ENCODE measurements at places on chromosomes 12 and 14. TPM values are rescaled to one million over a fixed set of nuclear protein-coding genes. Genes with fewer than 3 reads are reported as not detected.

GRCh38 chr14:72535485-72535884 lies 358.4 kb downstream of the DPF3 start:
- no peak for DNase-seq

DNA sequence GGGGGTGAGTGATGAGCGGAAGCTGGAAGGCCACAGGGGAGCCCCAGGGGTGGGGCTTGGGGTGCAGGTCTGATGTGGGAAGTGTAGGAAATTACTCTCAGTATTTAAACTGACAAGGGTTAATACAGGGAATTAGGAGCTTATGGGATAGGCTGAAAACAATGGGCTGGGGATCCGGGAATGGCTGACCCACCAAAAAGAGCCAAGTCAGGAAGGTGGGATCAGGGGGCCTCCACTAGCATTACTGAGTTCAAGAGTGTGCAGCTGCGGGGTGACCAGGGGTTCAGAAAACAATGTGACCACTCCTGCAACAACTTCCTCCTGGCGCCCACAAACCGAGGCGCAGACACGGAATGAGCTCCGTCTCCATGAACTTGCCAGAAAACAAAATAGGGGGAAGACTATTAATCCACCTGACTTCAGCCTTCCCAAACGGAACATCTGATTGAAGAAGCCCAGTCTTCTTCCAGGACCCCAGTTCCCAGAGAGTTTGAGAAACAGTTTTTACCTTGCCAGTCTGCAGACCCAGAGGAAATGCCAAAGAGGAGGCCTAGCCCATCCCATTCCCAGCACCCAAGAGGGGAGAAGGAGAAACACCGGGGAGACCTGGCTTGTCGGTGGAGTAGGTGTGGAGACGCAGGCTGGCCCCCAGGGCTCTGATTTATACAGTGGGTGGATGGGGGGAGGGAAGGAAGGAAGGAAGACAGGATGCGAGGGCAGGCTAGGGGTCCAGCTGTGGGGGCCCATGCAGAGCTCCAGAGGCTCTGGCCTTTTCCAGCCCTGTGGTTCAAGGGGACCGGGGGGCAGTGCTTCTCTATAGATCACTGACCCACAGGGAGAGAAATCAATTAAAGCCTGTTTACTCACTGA lies 16.5 kb upstream of the YY1 start:
- no peak for DNase-seq

SLC22A17 gene
- 1.2 TPM for total RNA-seq

DNA sequence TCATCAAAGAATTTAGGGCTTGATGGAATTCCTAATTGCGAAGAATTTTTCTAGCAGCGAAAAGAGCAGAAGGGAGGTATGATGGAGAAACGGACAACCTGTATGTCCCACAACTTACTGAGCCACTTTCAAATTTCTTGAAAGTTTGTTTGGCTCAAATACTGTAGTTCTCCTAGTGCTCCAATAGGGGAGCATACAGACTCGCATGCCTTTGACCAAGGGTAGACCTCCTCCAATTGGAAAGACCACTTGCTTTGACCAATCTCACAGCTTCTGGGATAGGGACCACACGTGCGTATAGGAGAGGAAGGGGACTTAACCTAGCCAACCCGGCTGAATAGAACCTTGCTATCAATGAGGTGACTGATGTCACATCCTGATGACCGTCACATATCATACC lies 28.6 kb downstream of the SLC35F4 start:
- DNase-seq: no peak

DNA sequence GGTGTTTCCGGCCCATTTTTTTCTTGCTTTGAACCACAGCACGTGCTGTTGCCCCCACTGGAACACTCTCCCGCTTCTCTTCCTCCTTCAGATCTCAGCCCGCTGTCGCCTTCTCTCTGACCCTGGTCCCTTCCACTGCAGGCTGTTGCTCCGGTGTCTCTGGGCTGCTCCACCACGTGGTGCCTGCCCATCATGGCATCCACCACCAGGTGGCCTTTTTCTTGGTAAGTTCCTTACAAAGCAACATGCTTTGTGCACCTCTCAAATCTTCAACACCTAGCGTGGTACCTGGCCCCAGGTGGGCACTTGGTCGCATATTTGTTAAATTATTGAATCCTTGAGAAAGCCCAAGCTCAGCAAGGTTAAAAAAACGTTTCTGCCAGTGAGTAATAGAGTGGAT lies 19.1 kb downstream of the TUNAR start:
- peak; percentile 14 for DNase-seq

PAPLN gene
- total RNA-seq: 21.4 TPM

DNA sequence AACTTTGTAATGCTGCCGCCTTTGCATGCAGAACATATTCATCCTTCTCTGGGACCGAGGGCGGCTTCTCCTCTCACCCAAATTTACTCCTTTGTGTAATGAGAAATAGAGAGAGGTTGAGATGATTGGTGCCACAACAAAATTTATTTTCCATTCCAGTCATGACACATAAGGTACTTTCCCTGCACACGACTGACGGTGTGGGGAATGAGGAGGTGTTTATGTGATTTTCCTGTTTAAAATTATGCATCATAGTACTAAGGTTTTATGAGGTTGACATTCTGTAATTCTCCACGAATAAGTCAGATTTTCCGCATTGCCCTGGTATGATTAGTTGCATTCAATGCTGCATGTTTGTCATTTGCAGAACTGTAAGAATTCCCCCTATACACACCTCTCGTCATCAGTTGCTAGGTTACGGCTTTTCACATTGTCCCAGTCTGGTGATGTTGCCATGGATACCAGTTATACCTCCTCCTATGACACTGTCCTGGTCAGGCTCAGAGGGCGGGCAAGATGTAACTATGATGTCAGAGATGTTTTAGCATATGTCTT lies 23.1 kb downstream of the BICDL1 start:
- DNase-seq: peak; percentile 37

GRCh38 chr14:92945959-92946846 lies 23.3 kb downstream of the CHGA start:
- peak; percentile 81 for DNase-seq

RGS6 gene
- total RNA-seq: not detected

BIN2 gene
- total RNA-seq: not detected

DNA sequence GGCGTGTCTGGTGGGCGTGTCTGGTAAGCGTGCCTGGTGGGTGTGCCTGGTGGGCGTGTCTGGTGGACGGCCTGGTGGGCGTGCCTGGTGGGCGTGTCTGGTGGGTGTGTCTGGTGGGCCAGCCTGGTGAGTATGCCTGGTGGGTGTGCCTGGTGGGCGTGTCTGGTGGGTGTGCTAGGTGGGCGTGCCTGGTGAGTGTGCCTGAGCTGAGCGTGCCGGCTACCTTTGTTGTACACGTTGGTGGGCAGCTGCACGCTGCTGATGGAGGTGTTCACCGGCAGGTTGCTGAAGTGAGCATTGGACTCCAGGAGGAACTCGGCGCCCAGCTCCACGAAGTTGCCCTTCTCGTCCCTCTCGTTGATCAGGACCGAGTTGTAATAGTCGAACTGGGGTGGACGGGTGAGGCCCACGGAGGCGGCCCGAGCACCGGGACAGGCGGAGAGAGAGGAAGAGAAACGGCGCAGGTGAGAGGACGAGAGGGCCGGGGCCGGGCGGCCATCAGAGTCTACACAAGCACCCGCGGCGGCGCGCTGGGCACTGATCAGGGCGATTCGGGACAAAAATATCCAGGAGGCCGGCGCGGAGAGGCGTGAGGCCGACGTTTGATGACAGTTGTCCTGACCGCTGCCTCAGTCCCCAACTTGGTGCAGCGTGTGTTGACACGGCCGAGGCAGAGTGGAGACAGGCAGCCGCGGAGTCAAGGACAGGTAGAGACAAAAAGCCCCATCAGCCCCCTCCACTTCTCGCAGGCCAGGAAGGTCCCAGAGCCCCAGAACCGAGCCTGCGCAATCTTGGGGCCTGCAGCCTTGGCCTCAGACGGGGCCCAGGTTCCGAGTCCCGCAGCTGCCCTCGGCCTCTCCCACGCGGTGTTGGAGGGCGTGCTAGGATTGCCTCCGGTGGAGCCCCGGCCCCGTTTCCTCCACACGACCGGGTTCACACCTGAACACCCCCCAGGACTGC lies 10.5 kb downstream of the CACNA2D4 start:
- DNase-seq: no peak

DNA sequence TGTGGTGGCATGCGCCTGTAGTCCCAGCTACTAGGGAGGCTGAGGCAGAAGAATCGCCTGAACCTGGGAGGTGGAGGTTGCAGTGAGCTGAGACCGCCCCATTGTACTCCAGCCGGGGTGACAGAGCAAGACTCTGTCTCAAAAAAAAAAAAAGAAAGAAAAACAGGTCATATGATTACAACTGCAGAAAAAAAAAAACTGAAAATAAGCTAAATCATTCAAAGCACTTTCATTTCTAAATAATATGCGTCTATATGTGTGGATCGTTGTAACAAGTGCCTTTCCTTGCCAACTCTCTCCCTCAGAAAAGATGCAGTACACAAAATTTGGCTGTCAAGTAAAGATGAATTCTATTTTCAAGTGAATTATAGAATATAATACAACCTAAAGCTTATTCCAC lies 42.4 kb downstream of the ATXN2 start:
- DNase-seq: no peak

GRCh38 chr12:119274636-119275065 lies 59.9 kb upstream of the CCDC60 start:
- no peak for DNase-seq

- DNase-seq: peak; percentile 44
Observed at GRCh38 chr14:105473033-105473676, 1.5 kb upstream of the CRIP2 start.

DNA sequence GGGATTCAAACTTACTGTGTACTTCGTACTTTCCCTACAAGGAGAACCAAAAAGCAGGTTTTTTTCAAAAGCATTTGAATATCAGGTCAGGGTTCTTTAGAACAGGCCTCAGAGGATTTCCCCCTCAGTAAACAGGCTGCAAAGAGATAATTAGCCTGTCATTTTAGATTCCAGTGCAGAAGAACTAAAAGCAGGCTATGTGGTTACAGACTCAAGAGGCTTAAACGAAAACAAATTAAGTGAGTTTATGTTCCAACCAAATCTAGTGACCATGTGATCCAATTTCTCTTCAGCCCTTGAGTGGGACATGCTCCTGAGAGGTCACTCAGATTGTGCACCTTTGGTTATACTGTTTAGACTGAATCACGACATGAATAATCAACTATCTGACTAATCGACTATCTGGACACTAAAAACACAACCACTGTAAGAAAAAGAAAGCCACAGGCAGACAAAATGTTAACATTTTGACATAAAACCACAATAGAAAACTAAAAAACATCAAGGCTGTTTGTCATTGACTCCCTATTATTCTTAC lies 4.5 kb downstream of the TMED8 start:
- peak; percentile 87 for DNase-seq

DNA sequence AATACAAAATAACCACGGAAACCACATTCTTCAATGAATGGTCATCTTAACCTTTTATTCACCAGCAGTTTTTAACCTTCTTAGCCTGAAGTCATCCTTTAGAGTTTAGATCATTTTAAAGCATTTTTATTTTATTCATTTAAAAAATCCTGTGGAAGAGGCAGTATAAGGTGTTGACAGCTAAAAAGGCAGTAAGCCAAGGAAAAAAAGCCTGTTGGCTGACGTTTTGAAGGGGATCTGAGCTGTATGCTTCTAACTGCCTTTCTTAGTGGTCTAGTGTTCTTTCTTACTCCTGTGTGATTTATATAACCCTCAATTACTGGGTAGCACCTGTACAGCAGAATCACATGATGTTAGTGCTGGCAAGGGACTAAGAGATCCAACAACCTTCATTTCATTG lies 438.3 kb upstream of the SEL1L start:
- DNase-seq: no peak

DNA sequence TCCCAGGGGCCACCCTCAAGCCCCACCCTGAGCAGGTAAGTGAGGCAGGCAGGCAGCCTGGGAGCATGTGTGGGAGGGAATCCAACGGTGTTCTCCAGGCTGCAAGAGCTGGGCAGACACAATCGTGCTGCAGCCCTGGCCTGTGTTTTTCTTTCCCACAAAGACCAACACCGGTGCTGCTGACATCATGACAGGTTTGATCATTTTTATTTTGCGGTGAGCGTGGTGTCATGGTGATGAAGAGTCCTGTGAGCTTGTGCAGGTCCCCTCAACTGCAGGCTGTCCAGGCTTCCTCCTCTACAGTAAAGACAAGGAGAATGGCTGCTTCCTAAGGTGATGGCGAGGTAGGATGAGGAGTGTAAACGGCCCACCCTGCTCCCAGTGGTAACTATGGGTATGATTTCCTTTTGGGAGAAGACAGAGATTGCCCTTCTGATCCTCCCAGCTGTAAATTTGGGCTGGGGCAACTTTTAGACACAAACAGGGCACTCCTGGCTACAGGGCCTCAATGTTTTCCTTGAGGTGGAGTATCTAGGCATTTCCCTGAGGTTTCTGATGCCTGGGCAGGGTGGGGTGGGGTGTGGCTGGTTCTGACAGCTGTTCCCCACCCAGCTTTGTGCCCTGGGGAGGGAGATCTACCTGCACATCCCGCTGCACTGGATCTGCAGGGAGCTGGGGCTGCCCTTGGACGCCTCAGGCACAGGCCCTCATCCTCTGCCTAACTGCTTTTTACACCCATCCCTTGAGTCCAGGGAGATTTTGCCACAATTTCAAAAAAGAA lies 109.1 kb downstream of the VCPKMT start:
- DNase-seq: no peak

TAS2R7 gene
- total RNA-seq: not detected

KRT6C gene
- total RNA-seq: not detected

SLC2A14 gene
- total RNA-seq: not detected

KRT74 gene
- total RNA-seq: not detected

- peak; percentile 89 for DNase-seq
Observed at GRCh38 chr14:103140316-103141109, 17.3 kb downstream of the TNFAIP2 start.

GRCh38 chr12:21428241-21428640 lies 9.2 kb upstream of the PYROXD1 start:
- DNase-seq: no peak

- no peak for DNase-seq
Observed at GRCh38 chr14:78091361-78091760, 78.8 kb upstream of the NRXN3 start.

DNA sequence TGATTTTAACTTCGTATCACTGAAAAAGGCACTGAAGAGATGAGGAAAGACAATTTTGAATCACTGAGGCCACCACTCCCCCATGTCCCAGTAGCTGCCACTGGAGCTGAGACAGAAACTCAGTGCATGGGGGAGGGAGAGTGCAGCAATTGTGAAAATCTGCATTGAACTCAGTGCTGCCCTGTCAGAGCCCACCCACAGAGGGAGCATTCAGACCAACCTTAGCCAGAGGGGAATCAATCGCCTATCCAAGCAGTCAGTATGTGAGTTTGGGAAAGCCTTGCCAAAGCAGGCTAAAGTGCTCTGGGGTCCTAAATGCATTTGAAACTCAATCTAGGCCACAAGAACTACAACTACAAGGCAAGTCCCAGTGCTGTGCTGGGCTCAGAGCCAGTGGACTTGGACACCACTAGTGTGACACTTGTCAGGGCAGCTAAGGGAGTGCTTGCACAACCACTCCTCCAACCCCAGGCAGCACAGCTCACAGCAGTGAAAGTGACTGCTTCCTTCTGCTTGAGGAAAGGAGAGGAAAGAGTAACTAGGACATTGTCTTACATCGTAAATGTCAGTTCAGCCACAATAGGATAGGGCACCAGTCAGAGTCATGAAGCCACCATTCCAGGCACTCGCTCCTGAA lies 13.3 kb downstream of the RNASE3 start:
- no peak for DNase-seq

- DNase-seq: peak; percentile 5
Observed at GRCh38 chr12:94807951-94808350, 157.6 kb upstream of the TMCC3 start.

GRCh38 chr12:120761519-120761934 lies 35.9 kb downstream of the ACADS start:
- peak; percentile 61 for DNase-seq

Measured in renal cortical epithelial cell (primary cell).